Tongue (tissue), 3 donors: ENCODE measurements at places on chromosomes 13 and 19. TPM values are rescaled to one million over a fixed set of nuclear protein-coding genes. Genes with fewer than 3 reads are reported as not detected.

GRCh38 chr13:114062754-114063153 is 69.7 kb downstream of the RASA3 start:
- no peak for DNase-seq

DNA sequence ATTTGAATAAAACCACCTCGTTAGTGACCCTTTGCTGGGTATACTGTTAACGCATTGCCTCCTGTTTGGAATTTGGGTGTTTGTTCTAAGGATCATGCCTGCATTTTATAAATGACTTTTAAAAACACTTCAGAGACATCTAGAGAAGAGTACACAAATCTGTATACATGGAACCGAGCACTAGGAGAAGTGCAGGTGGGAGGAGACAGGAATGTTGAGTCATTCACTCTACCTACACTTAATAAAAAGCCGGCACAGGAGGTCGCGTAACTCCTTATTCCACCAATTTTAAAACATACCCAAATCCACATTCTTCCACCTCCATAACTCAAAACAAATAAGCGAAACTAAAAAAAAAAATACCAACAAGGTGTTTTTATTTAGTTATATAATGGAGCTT is 48.6 kb downstream of the FGF9 start:
- DNase-seq = no peak

DNA sequence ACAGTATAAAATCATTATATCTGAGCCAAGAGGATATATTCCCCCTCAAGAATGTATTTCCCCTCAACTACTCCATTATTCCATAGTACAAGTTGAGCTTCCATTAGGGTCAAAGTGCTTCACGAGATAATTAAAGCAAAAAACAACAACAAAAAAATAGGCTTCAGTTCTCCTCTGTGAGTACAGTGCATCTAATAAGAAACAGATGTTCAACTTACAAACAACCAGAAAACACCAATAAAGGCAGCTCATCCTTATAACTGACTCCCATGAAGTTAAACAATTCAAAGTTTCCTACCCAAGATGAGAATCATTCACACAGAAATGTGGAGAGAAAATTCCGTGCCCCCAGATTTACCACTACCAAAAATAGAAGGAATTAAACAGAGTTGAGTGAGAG is 854.4 kb downstream of the PCDH9 start:
- DNase-seq = no peak

DNA sequence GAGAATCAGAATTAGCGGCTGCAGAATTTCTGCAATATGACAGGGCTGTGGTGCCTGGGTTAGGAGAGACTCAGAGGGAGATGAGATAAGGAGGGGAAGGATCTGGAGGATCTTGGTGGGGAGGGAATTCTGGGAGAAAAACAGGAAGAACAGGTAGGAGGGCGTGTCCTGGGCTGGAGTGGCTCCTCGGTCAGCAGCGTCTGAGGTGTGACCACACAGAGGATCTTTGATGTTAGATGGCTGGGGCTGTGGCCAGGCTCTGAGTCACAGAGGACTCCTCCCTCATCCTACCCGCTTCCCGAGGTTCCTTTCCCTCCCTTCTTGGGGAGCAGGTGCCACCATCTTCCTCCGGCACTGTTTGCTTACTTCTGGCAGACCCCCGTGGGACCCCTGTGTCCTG is 6.4 kb upstream of the KLK6 start:
- no peak for DNase-seq

DNA sequence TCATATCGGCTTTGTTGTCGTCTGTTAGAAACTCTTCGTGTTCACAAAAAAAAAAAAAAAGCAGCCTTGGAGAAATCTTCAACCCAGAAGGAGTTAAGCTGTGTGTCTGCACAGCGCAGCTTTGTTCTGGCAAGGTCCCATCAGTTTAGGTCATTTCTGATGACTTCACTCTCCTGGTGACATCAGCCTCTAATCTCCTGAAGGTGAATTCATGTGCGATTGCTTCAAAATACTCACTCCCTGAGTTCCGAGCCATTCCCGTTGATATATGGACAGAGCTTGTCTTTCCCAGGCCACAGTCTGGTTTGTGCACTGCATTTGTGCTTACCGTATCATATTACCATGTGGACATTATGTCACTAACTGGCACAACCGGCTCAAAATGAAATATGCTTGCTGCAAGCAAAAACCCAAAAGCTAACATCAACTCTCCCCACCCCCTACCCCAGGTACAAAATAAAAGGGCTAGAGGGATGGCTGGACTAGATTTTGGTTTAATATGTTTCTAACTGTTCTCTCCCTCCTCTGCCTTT is 342.4 kb downstream of the KCNRG start:
- DNase-seq = peak; percentile 85

DNA sequence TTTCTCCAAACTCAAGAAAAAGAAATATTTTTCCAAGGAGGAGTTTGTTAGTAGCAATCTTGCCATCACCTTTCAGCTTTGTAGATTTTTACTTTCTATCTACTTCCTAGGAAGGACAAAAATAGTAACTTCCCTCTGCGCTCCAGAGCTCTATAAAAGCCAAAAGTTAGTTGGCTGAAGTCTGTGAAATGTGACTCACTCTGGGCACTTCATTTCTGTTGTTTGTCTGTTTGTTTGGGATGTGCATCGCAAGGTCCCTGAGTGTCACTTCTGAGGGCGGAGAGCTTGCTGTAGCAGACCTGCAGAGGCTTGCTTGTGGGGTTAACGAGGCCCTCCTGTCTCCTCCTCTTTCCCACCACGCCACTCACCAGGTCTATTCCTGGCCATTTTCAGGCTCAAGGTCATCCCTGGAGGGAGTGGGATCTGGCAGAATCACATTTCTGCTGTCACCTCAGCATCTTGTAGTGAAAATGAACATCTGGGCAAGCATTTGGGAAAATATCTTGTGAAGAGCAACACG is 307.6 kb downstream of the GPC6 start:
- peak; percentile 30 for DNase-seq

- peak; percentile 89 for DNase-seq
These were observed 10.6 kb upstream of the UBE2S start for GRCh38 chr19:55418185-55418584.

- no peak for DNase-seq
These were observed 4.9 kb downstream of the ACP4 start for GRCh38 chr19:50794876-50795663.

- DNase-seq = no peak
These were observed 55.1 kb upstream of the C1QTNF9 start for GRCh38 chr13:24254146-24254841.

DNA sequence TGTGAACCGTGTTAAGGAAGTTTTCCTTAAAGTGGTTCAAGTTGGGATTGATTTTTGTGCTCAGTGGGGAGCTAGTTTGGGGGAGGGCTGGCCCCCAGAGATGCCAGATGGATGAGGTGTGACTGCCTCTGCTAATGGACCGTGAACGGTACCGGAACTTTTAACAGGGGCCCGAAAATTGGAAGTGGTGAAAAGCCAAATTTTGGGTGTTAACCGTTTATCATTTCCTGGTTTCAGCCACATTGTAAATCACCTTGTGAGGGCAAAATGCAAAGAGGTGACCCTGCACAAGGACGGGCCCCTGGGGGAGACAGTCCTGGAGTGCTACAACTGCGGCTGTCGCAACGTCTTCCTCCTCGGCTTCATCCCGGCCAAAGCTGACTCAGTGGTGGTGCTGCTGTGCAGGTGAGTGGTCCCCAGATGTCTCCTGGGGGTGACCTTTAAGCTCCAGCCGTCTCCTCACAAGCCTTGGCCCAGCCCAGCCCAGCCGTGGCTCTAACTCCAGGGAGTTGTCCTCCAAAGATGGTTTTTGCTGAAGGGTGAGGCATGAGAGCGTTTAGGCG is 18.2 kb downstream of the UPF1 start:
- no peak for DNase-seq

DNA sequence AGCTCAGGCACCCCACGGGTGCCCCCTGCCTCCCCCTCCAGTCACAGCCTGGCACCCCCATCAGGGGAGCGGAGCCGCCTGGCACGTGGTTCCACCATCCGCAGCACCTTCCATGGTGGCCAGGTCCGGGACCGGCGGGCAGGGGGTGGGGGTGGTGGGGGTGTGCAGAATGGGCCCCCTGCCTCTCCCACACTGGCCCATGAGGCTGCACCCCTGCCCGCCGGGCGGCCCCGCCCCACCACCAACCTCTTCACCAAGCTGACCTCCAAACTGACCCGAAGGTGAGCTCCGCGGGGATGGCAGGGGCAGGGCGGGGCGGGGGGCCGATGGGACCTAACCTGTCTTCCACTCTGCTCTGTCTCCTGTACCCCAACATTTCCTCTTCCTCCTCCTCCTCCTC is 25.0 kb downstream of the CKM start:
- no peak for DNase-seq

- DNase-seq = no peak
These were observed 1191.0 kb downstream of the SLITRK5 start for GRCh38 chr13:88862095-88862620.

GRCh38 chr13:47289567-47289966 is 392.7 kb upstream of the HTR2A start:
- no peak for DNase-seq

DNA sequence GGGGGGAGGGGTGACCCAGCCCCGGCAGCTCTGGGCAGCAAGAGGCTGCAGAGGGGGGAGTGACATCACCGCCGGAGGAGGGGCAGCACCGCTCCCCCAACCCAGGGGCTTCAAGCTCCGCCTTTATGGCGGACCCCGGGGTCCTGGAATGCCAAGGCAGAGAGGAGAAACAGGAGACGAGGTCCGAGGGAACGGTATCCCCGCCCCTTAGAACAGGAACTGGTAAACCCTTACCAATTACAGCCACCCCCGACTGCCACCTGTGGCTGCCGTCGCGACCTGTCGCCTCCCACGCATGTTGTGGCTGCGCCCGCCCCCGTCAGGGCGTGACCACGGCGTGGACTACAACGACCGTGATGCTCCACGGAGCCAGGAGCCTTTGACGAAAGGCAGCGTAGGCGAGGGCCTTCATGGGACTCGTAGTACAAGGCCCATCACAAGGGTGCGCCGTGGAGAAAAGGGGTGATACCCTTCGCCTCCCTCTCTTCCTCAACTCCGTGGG is 4.1 kb upstream of the KCNC3 start:
- peak; percentile 96 for DNase-seq

- no peak for DNase-seq
These were observed 564.3 kb downstream of the SLITRK5 start for GRCh38 chr13:88235441-88235840.

- no peak for DNase-seq
These were observed 358.6 kb downstream of the DCT start for GRCh38 chr13:94120878-94121277.

DNA sequence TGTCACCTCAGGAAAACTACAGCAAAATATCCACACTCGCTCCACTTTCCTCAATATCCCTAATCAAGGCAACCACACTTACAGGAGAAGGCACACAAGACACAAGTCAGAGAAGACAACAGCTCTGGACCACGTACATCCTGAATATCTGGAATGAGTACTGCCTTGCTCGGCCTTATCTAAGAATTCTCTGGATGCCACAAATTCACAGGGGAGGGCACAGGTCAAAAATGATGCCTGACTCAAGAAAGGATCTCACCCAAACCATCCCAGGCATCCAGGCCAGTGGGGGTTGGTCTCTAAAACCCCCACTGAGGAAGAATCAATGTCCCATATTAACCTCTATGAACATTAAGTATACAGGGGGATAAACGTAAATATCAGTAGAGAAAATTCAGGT is 29.9 kb downstream of the ATP7B start:
- no peak for DNase-seq

DNA sequence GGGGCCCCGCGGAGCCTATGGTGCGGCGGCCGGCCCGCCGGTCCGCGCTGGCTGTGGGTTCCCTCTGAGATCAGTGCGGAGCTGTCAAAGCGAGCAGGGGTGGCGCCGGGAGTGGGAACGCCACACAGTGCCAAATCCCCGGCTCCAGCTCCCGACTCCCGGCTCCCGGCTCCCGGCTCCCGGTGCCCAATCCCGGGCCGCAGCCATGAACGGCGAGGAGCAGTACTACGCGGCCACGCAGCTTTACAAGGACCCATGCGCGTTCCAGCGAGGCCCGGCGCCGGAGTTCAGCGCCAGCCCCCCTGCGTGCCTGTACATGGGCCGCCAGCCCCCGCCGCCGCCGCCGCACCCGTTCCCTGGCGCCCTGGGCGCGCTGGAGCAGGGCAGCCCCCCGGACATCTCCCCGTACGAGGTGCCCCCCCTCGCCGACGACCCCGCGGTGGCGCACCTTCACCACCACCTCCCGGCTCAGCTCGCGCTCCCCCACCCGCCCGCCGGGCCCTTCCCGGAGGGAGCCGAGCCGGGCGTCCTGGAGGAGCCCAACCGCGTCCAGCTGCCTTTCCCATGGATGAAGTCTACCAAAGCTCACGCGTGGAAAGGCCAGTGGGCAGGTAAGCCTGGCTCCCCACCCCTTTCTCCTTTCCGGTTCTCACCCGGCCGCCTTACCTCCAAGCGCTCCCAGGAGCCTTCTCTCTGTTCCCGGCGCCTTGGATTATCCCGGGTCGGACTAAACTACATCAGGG is at the start of gene PDX1:
Gene PDX1, plus strand, starts transcription at position 67 of the 743 bp plus-strand sequence. Its CDS starts 139 bp downstream, at position 206.
- DNase-seq = no peak

DNA sequence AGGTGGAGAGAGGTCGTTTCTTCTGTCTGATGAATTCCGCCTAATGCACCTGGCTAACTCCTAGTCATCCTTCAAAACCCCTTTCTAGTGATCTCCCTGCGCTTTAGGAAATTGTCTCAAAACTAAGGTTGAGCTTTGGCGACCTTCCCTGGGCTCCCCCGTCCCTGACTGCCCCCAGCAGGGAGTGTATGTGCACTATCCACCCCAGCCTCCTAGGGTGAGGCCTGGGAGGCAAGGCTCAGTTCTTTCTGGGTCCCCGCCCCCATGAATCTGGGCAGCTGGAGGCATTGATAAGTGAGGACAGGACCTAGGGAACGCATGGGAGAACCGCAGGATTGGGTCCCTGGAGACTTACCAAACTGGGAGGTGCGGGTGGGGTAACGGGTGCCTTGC is 378 bp downstream of the TLE6 start:
- no peak for DNase-seq

DNA sequence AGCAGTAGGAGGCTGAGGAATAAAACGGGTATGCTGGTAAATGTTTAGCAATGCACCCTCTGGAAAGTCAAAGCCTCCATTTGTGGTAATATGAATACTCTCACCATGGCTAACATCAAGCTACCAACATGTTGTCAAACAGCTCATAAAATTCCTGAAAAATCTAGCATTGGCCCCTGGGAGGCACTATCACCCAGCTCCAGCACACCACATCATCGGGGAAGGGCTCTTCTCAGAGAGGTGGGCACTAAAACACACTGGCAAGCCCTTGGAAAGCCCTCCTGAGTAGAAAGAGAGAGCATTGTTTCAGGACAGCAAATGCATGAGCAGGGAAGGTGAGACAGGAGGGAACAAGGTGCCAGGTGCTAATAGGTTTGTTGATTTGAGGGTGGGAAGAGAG is 53.9 kb upstream of the FLT1 start:
- DNase-seq = no peak

Gene MBD3L2
- total RNA-seq = not detected

Gene IGSF23
- not detected for total RNA-seq

Gene DZIP1
- 28.3 TPM for total RNA-seq

Gene METTL21C
- 8.9 TPM for total RNA-seq

Gene LIN7B
- 6.1 TPM for total RNA-seq

Gene TEX26
- not detected for total RNA-seq

Gene SPTBN4
- 0.92 TPM for total RNA-seq

Gene NLRP5
- not detected for total RNA-seq

Gene CD22
- total RNA-seq = 7.4 TPM

Gene SIGLEC12
- total RNA-seq = not detected

Gene CAMSAP3
- 7.0 TPM for total RNA-seq

Gene ZNF443
- total RNA-seq = 11.1 TPM

Gene ZNF30
- 5.3 TPM for total RNA-seq

Gene KPNA3
- 61.3 TPM for total RNA-seq

Gene SMAD9
- 19.5 TPM for total RNA-seq

Gene SLC10A2
- total RNA-seq = not detected
